ENCODE measurements at places on chromosomes 6 and 20.

- peak; percentile 56 for DNase-seq
These were observed 172.4 kb downstream of the PLCB4 start for GRCh38 chr20:9241232-9241692.

DNA sequence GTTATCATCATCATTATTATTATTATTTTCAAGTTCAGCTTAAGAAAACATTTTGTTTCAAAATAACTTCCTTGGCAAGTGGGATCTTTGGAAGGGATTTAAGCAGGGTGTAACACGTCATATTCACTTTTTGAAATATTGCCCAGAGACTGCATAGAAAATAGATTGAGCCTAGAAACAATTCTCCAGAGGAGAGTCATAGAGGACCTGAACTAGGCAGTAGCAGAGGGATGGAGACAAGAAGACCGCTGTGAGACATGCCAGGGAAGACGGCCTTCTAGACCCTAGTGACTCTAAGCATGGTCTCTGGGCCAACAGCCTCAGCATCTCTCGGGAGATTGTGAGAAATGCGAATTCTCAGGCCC, 55.5 kb downstream of the EDN1 start:
- DNase-seq, result no peak

DNA sequence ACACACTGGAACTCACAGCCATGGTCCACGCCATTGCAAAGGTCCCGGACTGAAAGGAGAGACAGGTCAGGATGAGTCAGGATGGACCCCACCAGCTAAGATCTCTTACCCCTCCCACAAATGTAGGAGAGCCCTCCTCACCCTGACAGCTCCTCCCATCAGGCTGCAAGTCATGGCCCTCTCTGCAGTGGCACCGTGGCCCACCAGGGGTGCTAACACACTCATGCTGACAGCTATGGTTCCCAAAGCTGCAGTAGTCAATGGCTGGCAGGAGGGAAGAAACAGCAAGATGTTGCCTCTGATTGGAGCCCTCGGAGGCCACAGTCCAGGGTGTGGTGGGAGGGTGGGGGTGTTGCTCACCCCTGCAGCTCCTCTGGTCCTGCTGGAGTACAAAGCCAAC, 5.7 kb upstream of the RBPJL start:
- DNase-seq, result peak; percentile 50

- DNase-seq, result no peak
These were observed 16.1 kb downstream of the SMOC2 start for GRCh38 chr6:168456907-168457652.

DNA sequence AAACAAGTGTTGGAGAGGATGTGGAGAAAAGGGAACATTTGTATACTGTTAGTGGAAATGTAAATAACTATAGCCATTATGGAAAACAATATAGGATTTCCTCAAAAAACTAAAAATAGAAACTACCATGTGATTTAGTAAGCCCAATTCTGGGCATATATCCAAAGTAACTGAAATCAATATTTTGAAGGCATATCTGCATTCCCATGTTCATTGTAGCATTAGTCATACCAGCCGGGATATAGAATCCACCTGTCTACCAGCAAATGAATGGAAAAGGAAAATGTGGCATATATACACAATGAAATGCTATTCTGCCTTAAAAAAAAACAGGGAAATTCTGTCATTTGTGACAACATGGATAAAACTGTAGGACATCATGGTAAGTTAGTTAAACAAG, 15.3 kb upstream of the C6orf58 start:
- no peak for DNase-seq

DNA sequence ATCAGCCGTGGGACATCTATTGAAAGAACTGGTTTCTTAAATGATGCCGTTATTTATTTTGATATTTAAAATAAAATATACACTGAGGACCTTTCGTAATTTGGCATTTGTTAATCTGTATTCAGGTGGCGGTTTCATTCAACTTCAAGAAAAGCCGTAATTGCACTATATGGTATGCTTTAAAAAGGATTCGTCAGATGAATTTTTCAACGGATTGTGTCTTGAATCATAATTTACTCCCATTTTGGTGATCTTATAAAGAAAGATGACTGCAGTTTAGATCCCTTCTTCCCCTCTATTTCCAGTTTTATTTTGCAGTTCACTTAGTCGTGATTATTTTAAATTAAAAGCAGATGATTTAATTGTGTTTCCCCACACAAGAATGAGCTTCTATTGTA, 761 bp downstream of the KLHL32 start:
- no peak for DNase-seq

- no peak for DNase-seq
These were observed 472.3 kb upstream of the CITED2 start for GRCh38 chr6:139846538-139847456.

DNA sequence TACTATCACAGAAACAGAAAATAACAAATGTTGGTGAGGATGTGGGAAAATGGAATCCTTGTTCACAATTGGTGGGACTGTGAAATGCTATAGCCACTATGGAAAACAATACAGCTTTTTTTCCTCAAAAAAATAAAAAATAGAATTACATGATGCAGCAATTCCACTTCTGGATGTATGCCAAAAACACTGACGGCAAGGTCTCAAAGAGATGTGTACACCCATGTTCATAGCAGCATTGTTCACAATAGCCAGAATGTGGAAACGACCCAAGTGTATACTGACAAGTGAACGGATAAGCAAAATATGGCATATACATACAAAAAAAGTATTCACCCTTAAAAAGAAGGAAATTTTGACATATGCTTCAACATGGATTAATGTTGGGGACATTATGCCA, 213.4 kb downstream of the KHDC1L start:
- DNase-seq, result no peak

- no peak for DNase-seq
These were observed 706 bp downstream of the DDO start for GRCh38 chr6:110414669-110415068.

DNA sequence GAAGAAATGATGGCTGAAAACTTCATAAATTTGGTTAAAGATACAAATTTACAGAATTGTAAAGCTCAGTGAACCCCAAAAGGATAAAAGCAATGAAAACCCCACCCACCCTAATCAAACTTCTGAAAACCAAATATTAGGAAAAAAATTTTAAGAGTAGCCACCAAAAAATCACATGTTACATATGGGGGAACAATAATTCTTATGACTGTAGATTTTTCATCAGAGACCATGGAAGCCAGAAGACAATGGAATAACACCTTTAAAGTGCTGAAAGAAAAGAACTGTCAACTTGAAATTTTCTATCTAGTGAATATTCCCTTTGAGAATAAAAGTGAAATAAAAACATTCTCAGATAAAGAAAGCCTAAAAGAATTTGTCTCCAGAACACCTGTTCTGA, 24.4 kb downstream of the PROCR start:
- DNase-seq, result no peak

GRCh38 chr6:67184405-67184804, 1450.7 kb upstream of the ADGRB3 start:
- no peak for DNase-seq

- no peak for DNase-seq
These were observed 7.0 kb downstream of the LBP start for GRCh38 chr20:38353316-38353715.

DNA sequence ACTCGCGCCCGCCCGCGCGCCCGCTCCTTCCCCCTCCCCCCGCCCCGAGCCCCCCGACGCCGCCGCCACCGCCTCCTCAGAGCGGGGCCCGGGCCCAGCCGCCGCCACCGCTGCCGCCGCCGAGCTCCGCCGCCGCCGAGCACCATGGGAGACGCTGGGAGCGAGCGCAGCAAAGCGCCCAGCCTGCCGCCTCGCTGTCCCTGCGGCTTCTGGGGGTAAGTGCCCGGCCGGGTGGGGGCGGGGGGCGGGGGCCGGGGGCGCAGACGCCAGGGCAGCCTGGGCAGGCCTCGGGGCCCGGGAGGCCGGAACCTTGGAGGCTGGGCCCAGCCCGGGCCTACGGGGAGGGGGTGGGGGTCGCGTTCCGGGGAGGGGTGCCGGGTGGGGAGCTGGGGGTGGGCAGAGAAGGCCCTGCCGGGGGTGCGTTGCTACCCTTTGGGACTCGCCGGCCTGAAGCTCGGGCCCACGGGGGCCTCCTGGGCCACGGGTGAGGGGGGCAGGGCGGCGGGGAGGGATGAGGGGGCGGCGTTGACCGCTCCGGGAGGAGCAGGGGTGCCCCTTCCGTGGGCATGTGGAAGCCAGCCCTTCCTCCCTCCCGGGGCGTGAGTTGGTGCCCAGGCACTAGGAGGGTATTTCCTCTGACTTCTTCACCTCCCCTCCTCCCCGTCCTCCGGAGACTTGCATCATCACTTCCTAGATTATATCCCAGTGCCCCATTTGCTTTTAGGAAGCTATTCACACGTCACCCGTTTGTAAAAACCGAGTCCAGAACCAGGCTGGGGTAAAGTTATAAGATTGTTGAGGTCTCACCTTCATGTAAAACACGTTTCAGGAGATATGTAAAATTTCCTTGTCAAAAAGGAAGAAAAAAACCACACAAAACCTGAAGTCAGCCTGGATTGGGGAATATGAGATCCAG, 533 bp downstream of the ZFAND3 start:
- DNase-seq, result peak; percentile 82

DNA sequence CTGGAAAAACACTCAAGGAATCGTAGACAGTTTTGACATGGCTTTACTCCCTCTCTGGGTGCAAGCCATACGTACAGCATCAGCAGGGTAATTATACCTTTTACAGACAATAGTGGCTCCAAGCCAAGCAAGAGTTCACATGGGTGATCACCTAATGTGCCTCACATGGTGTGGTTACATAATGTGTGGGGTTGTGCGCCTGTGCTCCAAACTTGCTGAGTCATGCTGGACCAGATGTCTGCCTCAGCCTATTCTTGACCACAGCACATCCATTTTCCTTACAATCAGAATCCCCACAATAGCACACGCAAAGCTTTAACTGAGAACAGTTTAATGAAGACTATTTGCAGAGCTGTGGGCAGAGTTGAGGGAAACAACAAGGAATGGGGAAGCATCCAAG, 74.5 kb downstream of the ALDH8A1 start:
- DNase-seq, result no peak

DNA sequence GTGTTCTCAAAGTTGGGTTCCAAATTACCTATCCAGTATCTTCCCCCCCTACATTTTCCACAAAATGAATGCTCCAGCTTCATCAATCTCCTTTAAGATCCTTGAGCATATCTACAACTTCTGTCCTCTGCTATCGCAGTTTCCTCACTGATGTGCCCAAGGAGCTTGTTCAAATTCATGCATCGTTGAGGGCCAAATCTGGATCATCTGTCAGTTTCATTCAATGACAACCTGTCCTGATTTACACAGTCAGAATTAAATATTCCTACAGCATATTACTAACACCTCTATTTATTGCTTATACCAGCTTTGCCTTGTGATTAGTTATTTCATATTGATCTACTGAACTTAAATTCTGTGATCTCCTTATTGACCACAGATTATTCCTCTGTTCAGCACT, 68.7 kb downstream of the GRM1 start:
- no peak for DNase-seq

- no peak for DNase-seq
These were observed 79.2 kb upstream of the MPC1 start for GRCh38 chr6:166461821-166462460.

DNA sequence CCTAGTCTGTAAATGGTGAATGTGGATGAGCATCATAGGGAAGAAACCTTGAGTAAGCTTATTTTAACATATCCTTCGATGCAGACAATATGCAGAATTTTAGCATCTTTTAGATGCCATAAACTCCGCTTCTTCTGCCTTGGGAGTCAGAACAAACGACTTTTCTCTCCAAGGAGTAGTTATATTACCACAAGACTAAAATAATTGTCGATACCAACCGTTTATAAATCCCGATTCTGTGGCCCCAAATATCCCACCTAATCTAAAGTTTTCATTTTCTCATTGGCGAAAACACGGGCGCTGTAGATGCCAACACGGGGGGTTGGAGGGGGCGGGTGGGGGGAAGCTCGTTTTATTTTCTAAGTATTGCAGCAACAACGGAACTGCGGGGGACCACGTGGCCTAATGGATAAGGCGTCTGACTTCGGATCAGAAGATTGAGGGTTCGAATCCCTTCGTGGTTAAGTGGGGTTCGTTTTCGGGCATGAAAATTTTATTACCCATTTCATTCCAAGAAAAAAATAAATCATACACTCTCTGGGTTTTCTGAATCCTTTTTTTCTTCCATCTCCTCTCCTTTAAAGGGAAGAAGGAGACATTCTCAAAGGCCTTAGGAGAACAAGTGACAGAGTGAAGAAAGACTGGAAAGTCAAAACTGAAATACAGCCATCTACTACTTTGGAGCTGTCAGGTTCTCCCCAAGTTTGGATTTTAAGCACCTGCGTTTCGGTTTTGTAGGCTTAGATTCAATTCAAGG, 65.5 kb upstream of the BTN3A2 start:
- DNase-seq, result no peak

- DNase-seq, result no peak
These were observed 4.1 kb downstream of the PKIB start for GRCh38 chr6:122614303-122614702.

GRCh38 chr6:16129623-16130401, 926 bp downstream of the MYLIP start:
- peak; percentile 41 for DNase-seq

GRCh38 chr6:81996414-81996813, 243.9 kb upstream of the TENT5A start:
- peak; percentile 68 for DNase-seq

- DNase-seq, result no peak
These were observed 299.1 kb downstream of the FOXC1 start for GRCh38 chr6:1908784-1909183.

GRCh38 chr6:42313941-42314570, 96.4 kb upstream of the MRPS10 start:
- peak; percentile 70 for DNase-seq

DNA sequence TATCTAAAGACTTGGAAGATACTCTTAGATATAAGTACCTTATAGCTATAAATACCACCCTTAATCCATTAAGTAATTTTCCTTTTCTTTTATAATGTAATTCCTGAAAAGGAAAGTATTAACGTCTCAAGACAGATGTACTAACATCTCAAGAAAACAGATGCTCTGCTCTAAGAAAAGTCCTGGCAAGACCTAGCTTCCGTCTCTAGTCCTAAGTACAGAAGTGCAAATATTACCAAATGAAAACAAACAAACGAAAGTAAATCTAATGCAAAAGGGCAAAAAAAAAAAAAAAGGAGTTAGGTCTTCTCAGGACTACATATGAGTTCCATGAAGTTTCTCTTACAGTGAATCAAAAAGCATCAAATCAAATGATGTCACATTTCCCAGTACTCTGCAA, 106.8 kb upstream of the PDE10A start:
- DNase-seq, result no peak

DNA sequence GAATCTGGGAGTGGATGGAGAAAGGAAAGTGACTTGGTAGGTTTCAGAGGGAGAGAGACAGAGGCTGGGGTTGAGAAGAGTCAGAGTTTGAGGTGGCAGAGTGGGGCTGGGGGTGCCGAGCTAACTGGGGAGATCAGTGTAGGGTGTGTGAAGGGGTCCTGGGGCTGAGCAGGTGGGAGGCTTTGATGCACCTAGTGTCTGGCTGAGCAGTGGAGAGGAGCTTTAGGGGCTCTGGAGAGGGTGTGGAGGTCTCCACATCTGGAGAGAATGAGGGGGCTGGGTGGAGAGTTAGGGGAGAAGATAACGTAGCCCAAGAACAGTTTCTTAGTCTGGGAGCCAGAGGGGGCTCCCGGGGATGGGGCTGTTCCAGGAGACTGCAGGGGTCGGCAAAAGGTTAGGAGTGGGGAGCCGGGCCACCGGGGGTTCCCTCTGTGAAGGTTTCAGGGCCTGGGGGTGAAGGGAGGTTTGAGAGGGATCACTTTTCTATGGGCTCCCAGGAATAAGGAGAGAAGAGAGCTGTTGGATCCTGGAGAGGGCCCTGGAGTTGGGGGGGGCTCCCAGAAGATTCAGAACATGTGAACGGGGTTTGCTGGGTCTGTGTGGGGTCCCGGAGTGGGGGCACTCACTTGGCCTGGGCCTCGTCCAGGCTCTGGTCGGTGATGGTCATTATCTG, 797 bp downstream of the PBX2 start:
- peak; percentile 14 for DNase-seq

GRCh38 chr6:159203304-159204005, 34.3 kb downstream of the FNDC1 start:
- DNase-seq, result peak; percentile 5

Measured in mesenchymal stem cell (in vitro differentiated cells and primary cell).